ENCODE measurements at places on chromosomes 5 and 9.
A peak's percentile ranks its signal among the peaks of the same experiment; 100 is the strongest.

DNA sequence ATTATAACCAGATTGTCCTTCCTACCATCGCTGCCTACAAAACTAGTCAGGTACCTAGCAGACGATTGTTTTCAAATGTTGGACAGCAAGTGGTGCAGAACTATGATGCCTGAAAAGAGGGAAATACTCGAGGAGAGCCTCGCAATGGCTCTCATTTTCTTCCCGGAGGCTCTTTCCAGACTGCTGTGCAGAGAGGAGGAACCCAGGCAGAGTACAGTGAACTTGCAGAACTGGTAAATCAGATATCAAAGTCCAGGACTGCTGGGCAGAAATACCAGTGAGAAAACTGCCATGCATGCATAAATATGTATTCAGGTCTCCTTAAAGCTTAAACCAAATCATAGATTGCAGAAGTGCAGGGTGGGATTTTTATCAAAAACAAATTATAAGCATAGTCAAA, 26.4 kb upstream of the UGT3A1 start:
- DNase-seq, result peak; percentile 19

- no peak for DNase-seq
Measured at GRCh38 chr5:92861531-92862285, 719.3 kb downstream of the NR2F1-AS1 start.

GRCh38 chr5:30092548-30092947, 1100.9 kb upstream of the CDH6 start:
- no peak for DNase-seq

GRCh38 chr5:149422366-149423048, 43.4 kb upstream of the IL17B start:
- peak; percentile 98 for DNase-seq

- DNase-seq, result no peak
Measured at GRCh38 chr9:14092344-14092743, 221.6 kb downstream of the NFIB start.

DNA sequence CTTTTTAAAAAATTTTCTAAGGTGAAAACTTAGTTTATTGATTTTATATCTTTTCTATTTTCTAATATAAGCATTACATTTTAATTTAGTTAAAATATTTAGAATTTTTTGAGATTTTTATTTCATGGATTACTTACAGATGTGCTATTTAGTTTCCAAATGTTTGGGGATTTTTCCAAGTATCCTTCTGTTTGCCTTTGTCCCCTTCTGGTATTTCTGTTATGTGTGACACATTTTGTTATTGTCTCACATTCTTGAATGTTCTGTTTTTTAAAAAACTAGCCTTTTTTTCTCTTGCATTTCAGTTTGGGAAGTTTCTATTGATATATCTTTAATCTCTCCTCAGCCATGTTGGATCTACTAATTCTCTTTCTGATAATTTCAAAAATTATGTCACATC, 234.9 kb downstream of the FAM170A start:
- DNase-seq, result no peak

- no peak for DNase-seq
Measured at GRCh38 chr5:7869474-7870136, 657 bp downstream of the MTRR start.

DNA sequence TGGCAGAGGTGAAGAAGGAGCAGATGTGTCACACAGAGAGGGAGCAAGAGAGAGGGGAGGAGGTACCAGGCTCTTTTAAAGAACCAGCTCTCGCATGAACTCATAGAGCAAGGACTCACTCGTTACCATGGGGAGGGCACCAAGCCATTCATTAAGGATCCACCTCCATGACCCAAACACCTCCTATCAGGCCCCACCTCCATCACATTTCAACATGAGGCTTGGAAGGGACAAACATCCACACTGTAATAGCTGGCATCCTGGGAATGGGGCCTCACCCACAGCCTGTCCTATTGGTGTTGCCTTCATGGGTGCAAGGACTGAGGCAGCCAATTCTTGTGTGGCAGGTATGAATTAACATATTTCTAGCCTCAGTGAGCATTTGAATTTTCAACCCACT, 11.6 kb upstream of the TNFAIP8 start:
- no peak for DNase-seq

GRCh38 chr5:112525217-112525616, 106.1 kb upstream of the EPB41L4A start:
- DNase-seq, result no peak

DNA sequence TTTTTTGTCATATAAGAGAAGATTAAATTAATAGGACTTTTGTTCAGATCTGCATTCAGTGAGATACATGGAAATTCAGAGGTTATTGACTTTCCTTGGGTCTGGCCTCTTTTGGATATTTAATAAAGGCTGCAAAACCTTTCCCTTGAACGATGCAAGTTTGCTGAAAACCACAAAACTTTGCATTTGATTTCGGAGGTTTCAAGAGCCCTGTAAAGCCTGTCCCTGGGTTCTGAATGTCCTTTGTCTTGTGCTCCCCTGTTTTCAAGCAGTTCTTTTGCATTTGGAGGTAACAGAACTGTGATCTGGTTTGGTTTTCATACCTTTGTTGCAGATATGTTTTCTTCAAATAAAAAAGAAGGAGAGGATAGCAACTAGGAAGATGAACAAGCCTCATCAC, 188.1 kb upstream of the DMRT1 start:
- no peak for DNase-seq

DNA sequence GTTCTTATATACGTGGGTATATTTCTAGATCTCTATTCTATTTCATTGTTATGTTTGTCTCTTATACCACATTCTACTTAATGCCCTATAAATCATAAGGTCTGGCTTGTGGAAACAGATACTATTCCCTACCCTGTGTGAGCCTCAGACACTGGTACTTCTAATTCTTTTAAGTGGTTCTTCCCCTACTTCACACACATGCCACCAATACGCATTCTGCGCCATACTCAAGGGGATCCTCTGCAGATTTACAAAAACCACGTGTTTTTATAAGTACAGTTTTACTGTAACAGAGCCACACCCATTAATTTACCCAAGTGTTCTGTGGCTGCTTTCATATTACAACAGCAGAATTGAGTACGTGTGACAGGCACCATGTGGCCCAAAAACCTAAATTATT, 195.6 kb downstream of the SAXO1 start:
- no peak for DNase-seq

DNA sequence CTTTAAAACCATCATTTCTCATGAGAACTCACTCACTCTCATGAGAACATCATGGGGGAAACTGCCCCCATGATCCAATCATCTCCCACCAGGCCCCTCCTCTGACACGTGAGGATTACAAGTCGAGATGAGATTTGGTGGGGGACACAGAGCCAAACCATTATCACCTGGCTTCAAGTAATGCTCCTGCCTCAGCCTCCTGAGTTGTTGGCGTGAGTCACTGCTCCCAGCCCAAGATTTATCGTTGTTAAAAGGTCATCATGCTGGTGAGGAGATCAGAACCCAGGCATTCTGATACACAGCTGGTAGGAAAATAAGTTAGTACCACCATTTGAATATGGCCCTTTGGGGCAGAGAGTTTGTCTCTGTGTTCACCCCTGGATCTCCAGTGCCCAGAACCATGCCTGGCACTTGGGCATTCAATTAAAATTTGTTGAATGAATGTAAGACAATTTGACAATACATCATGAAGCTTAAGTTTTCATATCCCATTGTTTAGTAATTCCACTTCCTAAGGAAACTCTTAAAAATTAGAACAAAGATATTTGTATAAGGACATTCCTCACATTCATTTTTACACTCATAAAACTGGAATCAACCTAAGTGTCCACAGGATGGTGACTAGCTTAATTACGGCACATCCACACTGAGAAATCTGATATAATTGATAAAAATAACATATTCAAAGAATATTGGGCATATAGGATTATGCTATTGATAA, 58.0 kb upstream of the COL15A1 start:
- DNase-seq, result no peak

DNA sequence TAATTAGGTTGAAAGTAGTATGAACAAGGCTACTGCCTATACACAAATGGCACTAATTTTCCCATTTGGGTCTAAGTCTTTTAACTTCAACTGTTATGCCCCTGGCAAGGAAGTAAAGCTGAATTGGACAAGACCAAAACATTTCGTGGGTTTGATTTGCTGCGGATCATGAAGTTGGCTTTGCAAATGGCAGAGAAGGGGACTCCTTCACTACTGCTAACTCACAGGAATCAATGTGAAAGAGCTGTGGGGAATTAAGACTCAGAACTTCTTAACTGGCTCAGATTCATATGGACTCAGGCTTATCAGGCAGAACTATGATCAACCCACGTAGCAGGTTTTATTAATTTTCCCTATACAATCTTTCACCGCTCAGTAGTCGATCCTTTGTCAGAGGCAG, 73.8 kb upstream of the IFNE start:
- no peak for DNase-seq

DNA sequence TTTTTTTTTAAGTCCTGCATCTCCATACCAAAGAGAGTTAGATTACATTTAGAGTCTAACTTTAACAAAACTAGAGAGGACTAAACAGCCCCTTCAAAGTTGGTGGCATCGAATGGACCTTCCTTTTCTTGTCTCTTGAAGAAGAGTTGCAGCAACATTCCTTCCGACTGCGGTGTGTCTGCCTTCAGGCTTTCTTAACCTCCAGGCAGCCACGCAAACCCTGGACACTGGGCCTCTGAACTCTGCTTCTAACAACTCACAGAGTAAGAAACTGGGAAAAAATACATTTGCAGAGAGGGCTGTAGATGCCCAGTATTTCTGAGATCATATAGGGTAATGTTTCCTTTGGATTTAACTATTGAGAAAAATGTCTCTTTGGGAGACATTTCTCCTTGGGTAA, 120.5 kb upstream of the MAST4 start:
- no peak for DNase-seq

GRCh38 chr9:131494296-131494870, 8.3 kb upstream of the POMT1 start:
- no peak for DNase-seq
